ENCODE measurements at places on chromosomes 3 and 15.

DNA sequence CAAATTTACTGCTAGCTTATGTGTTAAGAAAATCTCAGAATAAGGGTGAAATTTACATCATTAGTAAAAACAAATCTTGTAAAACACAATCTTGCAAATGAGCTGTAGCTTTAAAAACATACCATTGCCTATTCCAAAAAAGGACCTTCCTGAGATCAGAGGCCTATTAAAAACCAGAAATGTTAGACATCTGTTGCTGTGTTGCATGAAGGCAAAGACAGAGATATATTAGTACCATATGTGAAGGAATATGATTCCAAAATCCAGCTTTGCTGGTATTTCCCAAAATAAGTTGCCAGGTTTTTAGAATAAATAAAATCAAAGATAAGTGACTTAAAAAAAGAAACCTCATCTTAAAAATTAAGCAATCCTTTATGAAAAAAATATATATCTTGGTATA is 504.1 kb upstream of the CDIN1 start:
- DNase-seq = no peak

GRCh38 chr15:74212494-74212893 is 9.9 kb upstream of the STRA6 start:
- DNase-seq = no peak

DNA sequence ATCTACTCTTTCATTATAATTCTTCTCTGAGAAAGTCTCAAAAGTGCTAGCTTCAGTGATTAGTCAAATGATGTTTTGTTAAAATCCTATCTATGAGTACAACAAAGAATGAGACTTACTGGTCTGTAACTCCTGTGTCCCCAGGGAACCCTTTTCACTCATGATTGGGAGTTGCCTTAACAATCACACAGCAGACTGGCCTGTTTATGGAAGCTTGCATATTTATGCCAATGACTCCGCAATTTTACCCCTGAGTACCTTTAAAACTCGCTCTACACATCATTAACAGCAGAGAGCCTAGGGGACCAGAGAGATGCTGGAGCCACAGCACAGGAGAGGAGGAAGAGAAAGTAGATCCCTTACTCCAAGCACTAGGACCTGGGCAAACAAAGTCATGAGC is 628.1 kb downstream of the IGSF11 start:
- no peak for DNase-seq

- DNase-seq = no peak
Observed at GRCh38 chr15:51097553-51098330, 3.0 kb upstream of the TNFAIP8L3 start.
